Renal cortical epithelial cell (primary cell): ENCODE measurements at places on chromosomes 13 and 19. TPM values are rescaled to one million over a fixed set of nuclear protein-coding genes. Genes with fewer than 3 reads are reported as not detected.

DNA sequence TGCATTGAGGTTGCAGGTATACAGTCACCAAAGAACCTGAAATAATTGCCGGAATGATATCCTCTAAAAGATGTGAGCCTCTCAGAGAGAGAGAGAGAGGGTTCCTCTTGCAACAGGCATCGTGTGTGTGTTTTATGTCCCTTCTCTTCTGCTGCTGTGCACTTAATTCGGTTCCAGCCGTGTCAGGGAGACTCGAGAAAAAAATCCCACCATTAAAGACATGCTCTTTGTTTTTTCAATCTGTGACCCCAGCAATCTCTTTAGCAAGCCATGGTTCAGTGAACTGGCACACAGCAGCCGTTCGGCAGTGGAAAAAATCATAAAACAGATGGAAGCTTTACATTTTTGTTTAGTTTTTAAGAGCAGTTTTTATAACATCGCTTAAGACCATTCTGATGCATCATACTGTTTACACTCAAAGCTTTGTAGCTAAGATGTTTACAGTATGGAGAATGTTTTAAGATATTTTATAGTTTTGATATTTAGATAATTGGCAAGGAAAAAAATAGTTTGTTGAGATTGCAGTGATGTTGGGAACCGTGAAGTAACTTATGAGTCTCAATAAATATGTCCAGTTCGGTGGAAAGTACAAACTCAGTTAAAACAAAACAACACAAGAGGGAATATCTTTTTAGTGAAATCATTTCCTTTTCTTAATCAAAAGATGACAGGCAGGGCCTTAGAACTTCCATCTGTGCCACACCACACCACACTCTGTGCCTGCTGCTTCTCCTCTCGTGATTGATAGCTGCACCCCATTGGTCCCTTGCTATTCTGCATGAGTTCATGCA lies 31.2 kb upstream of the ZNF536 start:
- DNase-seq = no peak

GRCh38 chr13:111654531-111654930 lies 334.1 kb downstream of the TEX29 start:
- no peak for DNase-seq

ANGPTL8 gene
- not detected in 2 replicates for total RNA-seq

- no peak for DNase-seq
These were observed 344.0 kb downstream of the DACH1 start for GRCh38 chr13:71522941-71523526.

- DNase-seq = no peak
These were observed 730 bp downstream of the NRTN start for GRCh38 chr19:5805462-5806132.

- no peak for DNase-seq
These were observed 19.0 kb upstream of the N4BP2L1 start for GRCh38 chr13:32446773-32447465.

DNA sequence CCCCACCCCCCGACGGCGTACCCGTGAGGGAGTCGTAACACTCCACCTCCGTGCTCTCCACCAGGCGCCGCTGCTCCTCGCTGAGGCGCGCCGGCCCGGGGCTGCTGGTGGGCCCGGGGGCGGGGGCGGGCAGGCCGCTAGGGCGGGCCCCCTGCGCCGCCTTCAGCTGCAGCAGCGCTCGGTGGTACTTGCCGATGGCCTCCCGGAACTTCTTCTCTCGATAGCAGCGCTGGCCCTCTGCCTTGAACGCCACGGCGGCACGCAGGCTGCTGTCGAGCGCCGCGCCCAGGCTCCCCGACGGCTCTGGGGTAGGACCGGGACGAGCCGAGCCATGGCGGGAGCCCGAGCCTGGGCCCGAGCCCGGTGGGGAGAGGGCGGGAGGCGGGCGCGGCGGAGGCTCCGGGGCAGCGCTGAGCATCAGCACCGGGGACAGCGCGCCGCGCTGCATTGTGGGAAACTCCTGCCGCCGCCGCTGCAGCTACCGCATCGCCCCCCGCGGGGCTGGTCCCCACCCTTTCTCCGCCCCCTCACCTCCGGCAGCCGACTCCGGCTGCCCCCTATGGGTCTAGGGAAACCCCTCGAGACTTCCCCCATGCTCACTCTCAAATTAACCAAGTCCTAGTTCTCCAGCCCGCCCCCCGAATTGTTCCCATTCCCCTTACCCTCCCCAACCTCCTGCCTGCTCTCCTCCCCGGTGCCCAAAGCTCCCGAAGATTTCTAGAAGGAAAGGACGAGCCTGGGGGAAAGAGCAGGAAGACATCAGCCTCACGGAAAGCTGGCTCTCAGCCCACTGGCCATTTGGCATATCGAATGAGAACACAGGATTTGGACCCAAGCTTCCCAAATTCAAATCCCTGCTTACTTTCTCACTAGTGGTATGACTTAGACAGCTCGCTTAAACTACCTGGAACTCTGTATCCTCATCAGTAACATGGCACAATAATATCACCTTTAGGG lies at the start of gene TTC9B:
TTC9B (minus strand) TSS at position 451 of the 957 bp plus-strand sequence; CDS start at position 448, 3 bp downstream.
- no peak for DNase-seq

- no peak for DNase-seq
These were observed 234.1 kb downstream of the FOXO1 start for GRCh38 chr13:40432018-40432978.

NEK5 gene
- total RNA-seq = 0.17 and 1.4 TPM in 2 replicates

ZNF490 gene
- total RNA-seq = 10.2 and 19.6 TPM in 2 replicates
